ENCODE measurements at places on chromosomes 1 and 21.

GRCh38 chr1:244164511-244164890, 113.4 kb downstream of the ZBTB18 start:
- no peak overlapping the region for H3K4me3 ChIP-seq
- no peak for DNase-seq
- H3K4me1 ChIP-seq: peaks cover 4% of the 10 kb centered on the region
- no peaks in the 10 kb centered on the region for H3K27me3 ChIP-seq
- H3K36me3 ChIP-seq: no peaks in the 10 kb centered on the region

GRCh38 chr1:199002661-199003060, 363.8 kb downstream of the PTPRC start:
- no peaks in the 10 kb centered on the region for H3K4me1 ChIP-seq
- no peak overlapping the region for H3K27ac ChIP-seq

GRCh38 chr21:36769051-36769839, 70.3 kb downstream of the SIM2 start:
- peaks cover 10% of the 10 kb centered on the region for H3K4me1 ChIP-seq
- no peak overlapping the region for H3K4me3 ChIP-seq
- no peak for DNase-seq
- H3K36me3 ChIP-seq: peaks cover 9% of the 10 kb centered on the region
- no peak overlapping the region for H3K27ac ChIP-seq

- no peaks in the 10 kb centered on the region for H3K27me3 ChIP-seq
- DNase-seq: peak; percentile 94
- H3K36me3 ChIP-seq: peaks cover 40% of the 10 kb centered on the region
- H3K27ac ChIP-seq: peak overlapping the region; percentile 92
- H3K4me3 ChIP-seq: peak overlapping the region; percentile 67
Observed at GRCh38 chr1:220880726-220881506, 1.7 kb downstream of the HLX start.

DNA sequence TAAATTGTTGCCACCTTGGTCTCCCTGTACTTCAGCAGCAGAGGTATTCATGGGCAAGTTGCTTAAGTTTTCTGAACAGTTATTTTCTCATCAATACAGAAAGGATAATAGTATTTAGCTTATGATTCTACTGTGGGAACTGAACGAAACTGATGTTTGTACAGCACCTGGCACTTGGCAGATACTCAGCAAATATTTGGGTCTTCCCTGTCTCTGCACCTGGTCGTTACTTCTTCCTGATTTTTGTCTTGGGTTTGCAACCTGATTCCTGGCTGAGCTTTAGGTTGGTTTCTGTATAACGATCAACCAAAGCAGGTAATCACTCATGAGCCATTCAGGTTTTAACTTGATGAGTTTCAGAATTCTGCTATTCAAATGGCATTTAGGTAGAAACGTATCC, 490.6 kb downstream of the KIF26B start:
- no peak overlapping the region for H3K4me3 ChIP-seq
- no peak overlapping the region for H3K27ac ChIP-seq
- no peak for DNase-seq
- no peaks in the 10 kb centered on the region for H3K27me3 ChIP-seq

DNA sequence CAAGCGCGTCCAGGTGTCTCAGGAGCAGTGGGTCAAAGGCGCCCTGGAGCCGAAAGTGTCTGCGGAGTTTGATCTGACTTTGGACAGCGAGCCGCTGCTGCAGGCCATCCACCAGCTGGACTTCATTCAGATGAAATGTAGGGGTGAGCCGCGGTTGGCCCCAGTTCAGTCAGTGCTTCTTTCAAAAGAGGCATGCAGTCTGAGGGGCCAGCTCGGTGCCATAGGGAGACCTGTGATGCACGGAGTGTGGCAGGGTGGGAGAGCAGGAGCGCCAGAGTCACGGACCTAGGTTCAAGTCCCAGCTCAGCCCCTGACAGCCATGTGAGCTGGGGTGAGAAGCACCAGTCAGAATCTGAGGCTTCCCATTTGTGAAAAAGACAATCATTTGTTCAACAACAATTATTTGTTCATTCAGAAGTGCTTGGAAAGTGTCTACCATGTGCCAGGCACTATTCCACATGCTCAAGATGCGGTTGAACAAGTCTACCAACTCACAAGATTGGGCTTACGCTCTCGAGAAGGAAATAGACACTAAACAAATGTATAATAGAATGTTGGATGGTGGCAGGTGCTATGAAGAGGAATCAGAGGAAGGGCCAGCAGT, 39.5 kb upstream of the GNPAT start:
- no peak overlapping the region for H3K27ac ChIP-seq
- peaks cover 3% of the 10 kb centered on the region for H3K4me1 ChIP-seq
- no peak overlapping the region for H3K4me3 ChIP-seq
- H3K27me3 ChIP-seq: peaks cover 24% of the 10 kb centered on the region
- no peak for DNase-seq

DNA sequence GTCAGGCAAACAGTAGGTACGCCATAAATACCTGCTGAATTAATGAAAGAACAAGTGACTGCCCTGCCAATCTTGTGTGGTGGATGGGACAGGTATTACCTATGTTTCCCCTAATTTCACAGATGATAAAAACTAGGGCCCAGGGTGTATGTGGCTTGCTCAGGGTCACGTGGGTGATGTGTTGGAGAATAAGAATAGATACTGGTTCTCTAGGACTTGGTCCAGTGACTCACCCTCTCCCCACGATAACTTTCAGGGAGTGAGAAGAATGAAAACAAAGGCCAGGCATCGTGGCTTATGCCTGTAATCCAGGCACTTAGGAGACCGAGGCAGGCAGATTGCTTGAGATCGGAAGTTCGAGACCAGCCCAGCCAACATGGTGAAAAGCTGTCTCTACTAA, 26.7 kb downstream of the SLC26A9 start:
- H3K4me1 ChIP-seq: peaks cover 9% of the 10 kb centered on the region
- no peak for DNase-seq
- no peak overlapping the region for H3K27ac ChIP-seq
- H3K4me3 ChIP-seq: no peak overlapping the region
- H3K36me3 ChIP-seq: no peaks in the 10 kb centered on the region

- H3K4me3 ChIP-seq: no peak overlapping the region
- peaks cover 5% of the 10 kb centered on the region for H3K4me1 ChIP-seq
- H3K27me3 ChIP-seq: no peaks in the 10 kb centered on the region
- H3K36me3 ChIP-seq: peaks cover 3% of the 10 kb centered on the region
Observed at GRCh38 chr1:209633335-209633997, 18.8 kb downstream of the LAMB3 start.

DNA sequence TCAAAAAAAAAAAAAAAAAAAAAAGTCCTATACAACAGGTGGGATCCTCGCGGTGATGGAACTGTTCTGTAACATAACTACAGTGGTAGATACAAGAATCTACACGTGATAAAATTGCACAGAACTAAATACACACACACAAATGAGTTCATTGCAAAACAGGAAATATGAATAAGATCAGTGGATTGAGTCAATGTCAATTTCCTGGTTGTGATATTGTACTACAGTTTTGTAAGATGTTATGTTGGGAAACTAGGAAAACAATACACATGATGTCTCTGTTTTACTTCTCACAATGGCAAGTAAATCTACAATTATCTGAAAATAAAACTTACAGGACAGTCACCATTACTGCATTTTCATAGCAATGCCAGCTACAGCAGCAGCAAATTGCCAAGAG, 59.8 kb downstream of the ITGB3BP start:
- no peak for DNase-seq
- H3K36me3 ChIP-seq: peaks cover 7% of the 10 kb centered on the region
- no peaks in the 10 kb centered on the region for H3K4me1 ChIP-seq
- no peaks in the 10 kb centered on the region for H3K27me3 ChIP-seq
- H3K27ac ChIP-seq: no peak overlapping the region

GRCh38 chr1:70979313-70979712, 68.3 kb downstream of the PTGER3 start:
- no peaks in the 10 kb centered on the region for H3K4me1 ChIP-seq
- H3K36me3 ChIP-seq: no peaks in the 10 kb centered on the region
- no peak overlapping the region for H3K4me3 ChIP-seq
- no peak for DNase-seq
- H3K27ac ChIP-seq: no peak overlapping the region

- no peak for DNase-seq
- H3K4me3 ChIP-seq: no peak overlapping the region
- no peaks in the 10 kb centered on the region for H3K36me3 ChIP-seq
- no peak overlapping the region for H3K27ac ChIP-seq
- H3K27me3 ChIP-seq: peaks cover 19% of the 10 kb centered on the region
Observed at GRCh38 chr1:204475656-204476432, 18.8 kb downstream of the PIK3C2B start.

GRCh38 chr1:48617252-48617651, 145.2 kb upstream of the SPATA6 start:
- H3K4me3 ChIP-seq: no peak overlapping the region
- H3K36me3 ChIP-seq: no peaks in the 10 kb centered on the region

GRCh38 chr1:191174298-191174697, 696.6 kb upstream of the BRINP3 start:
- no peak for DNase-seq
- no peak overlapping the region for H3K4me3 ChIP-seq
- no peaks in the 10 kb centered on the region for H3K36me3 ChIP-seq
- H3K27me3 ChIP-seq: no peaks in the 10 kb centered on the region
- no peaks in the 10 kb centered on the region for H3K4me1 ChIP-seq
- peak overlapping the region; percentile 34 for H3K27ac ChIP-seq

- no peak overlapping the region for H3K27ac ChIP-seq
- H3K4me1 ChIP-seq: no peaks in the 10 kb centered on the region
- DNase-seq: no peak
- no peaks in the 10 kb centered on the region for H3K36me3 ChIP-seq
Observed at GRCh38 chr1:214120191-214120590, 132.4 kb downstream of the PROX1 start.

Data from mesenchymal stem cell (in vitro differentiated cells and primary cell).